ENCODE measurements at places on chromosomes 5 and 9.

DNA sequence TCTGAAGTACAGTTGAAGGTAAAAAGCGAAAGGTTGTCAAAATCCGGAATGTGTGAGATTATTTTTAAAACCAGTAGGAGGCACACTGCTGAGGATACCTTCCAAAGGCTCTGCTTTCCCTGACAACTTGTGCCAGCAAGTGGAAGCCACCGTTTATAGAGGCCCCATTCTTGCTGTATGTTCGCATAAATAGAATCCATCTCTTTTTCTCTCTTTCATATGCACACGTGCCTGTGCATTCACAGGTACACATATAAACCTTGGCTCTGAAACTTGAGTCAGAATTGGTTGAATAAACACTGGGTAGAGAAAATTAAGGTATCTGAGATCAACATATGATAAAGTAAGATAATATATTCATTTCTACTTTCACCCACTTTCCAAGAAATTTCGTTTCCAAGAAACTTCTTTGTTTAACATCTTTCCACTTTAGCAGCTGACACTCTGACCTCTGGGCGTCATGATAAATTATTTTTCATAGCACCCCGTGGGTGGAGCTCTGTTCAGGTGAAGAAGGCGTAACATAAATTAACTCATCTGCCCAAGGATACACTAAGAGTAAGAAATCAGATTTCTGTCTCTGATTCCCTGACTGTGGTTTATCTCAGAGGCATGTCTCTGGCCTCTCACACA lies 63.7 kb upstream of the RICTOR start:
- no peak for DNase-seq

- DNase-seq = no peak
These were observed 10.4 kb downstream of the ISOC1 start for GRCh38 chr5:129104915-129105455.

DNA sequence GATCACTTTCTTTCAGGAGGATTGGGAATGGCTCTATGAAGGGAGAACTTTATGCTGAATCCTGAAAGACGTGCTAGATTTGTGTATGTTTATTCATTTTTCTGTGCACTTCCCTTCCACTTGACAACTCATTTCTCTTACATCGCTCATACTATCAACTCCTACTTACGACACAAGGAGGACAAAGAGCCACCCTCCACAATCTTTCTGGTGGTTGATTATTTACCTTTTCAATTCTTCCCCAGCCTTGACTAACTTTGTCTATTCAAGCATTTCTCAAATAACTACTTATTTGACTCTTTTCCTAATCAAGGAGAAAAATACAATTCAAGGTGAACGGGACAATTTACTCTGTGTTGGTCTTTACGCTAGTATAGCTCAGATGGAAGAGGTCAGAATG lies 622.1 kb downstream of the TLR4 start:
- no peak for DNase-seq

DNA sequence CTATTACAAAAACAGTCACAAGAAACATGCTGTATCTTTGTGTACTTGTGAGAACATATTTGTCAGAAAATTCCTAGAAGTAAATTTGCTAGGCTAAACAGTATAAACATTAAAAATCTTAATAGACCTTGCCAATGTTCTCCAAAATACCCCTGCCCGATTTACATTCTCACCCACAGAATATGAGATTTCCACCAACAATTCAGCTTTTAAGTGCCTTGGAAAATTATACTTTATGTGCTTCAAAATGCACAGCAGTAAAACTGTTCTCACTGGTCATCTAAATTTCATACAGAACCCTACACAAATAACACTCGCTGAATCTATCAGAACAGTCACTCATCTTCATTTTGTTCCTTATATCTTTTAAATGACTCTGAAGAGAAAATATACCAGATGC lies 5.5 kb downstream of the MLLT3 start:
- DNase-seq = no peak

- DNase-seq = no peak
These were observed 17.5 kb downstream of the CXCL14 start for GRCh38 chr5:135561266-135561665.

DNA sequence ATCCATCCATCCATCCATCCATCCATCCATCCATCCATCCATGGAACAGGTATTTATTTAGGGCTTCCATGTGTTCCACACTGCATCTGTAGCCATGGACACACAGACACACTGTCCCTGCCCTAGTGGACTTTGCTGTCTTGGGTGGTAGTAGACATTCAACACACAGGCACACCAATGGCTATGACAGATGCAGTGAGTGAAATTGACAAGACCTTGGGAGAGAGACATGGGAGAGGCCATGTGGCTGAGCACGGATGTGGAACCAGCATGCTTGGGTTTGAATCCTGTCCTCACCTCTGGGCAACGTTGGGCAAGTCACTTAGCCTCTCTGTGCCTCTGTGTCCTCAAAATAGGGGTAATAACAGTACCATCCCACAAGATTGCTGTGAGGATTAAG lies 45.3 kb downstream of the STOM start:
- DNase-seq = no peak
